ENCODE measurements at places on chromosomes 11 and 22.

GRCh38 chr11:33179348-33179803 is 18.1 kb upstream of the CSTF3 start:
- no peak for DNase-seq

DNA sequence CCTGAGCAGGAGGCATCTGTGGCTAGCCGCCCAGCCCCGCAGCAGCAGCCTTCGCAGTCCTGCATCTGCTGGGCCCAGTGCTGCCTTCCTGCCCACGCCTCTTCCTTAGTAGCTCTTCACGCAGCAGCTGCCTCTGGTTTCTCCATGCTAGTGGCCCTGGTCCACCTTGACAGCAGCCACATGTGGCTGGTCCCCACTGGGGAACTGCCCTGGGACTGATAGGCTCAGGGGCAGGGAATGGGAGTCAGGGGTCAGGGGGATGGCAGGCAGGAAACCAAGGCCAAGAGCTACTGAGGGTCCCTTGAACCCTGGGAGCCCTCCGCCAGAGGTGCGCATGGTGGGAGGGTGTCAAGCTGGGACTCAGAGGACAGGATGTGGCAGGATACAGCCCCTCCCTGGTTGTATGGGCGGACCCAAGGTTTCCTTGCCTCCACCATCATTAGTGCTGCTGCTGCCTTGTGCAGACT is 99.4 kb upstream of the PITPNB start:
- no peak for DNase-seq

- no peak for DNase-seq
Observed at GRCh38 chr11:88807349-88807748, 258.4 kb downstream of the GRM5 start.

GRCh38 chr22:48301421-48301820 is 1526.3 kb downstream of the BRD1 start:
- no peak for DNase-seq

Measured in NCI-H146 (cell line).